ENCODE measurements at places on chromosomes 11 and 22.

DNA sequence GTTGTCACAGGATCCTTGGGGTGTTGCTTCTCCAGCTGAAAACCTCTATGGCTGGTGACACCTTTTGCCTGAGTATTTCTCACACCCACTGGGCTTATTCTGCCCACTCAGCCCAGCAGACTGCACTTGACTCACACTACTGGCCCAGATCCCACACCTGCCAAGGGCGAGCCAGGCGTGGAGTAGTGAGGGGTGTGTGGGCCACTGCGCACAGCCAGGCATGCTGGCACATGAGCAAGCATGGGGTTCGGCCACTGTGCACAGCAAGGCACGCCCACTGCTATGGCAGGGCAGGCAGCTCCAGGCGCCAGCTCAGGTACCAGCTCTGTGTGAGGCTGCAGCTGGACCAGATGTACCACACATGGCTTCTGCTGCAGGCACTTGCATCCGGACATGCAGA is 116.5 kb upstream of the MTNR1B start:
- DNase-seq: peak; percentile 39

DNA sequence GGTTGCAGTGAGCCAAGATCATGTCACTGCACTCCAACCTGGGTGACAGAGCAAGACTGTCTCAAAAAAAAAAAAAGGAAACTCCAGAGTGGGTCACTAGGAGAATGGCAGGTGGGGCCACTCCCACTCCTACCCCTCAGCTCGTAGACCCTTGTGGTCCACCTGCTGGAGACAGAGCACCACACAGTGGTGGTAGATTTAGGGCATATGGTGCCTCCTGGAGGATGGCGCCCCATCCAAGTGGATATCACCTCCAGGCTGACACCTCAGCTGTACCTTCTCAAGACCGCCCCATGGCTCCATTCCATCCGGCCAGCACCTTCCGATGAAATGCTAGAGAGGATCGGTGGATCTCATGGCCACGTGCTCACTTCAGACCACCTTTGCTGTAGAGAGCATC is 6.2 kb downstream of the CYTH4 start:
- no peak for DNase-seq

DNA sequence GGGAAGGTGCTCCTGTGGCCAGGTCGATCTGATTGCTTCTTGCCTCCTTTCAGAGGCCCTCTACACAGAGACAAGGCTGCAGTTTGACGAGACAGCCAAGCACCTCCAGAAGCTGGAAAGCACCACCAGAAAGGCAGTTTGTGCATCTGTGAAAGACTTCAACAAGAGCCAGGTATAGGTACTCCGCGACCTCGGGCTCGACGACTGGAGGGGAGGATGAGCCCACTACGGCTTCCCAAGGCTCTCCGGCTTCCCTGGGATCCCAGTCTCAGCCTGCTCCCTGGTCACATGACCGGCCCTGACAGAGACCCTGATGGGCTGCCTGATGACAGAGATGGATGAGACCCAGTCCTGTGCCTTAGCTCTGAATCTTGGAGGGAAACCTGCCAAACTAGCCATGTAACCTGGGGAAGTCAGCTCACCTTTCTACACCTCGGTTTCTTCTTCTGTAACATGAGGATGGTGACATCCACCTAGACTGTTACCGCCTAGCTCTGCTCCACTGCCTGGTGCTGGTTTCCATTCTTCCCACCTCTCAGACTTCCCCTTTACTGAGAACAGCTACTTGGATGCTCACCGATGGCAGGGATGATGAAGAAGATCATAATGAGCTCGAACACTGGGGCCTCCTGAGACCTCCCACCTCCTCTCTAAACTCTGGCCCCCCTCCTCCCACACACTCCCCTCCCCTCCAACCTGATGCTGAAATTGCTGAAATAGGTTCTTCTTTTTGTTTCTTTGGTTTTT is 8.9 kb downstream of the RIBC2 start:
- DNase-seq: no peak

GRCh38 chr11:57638005-57638781 is 11.5 kb downstream of the YPEL4 start:
- DNase-seq: peak; percentile 93

GRCh38 chr11:61037441-61038093 is 64.7 kb upstream of the CD5 start:
- DNase-seq: peak; percentile 74
